ENCODE measurements at places on chromosomes 13 and 19.
A peak's percentile ranks its signal among the peaks of the same experiment; 100 is the strongest.

- DNase-seq = no peak
These were observed at the start of gene GDF15 for GRCh38 chr19:18385675-18386542. GDF15 (plus strand) TSS chr19:18386158; CDS start chr19:18386190, 32 bp downstream.

DNA sequence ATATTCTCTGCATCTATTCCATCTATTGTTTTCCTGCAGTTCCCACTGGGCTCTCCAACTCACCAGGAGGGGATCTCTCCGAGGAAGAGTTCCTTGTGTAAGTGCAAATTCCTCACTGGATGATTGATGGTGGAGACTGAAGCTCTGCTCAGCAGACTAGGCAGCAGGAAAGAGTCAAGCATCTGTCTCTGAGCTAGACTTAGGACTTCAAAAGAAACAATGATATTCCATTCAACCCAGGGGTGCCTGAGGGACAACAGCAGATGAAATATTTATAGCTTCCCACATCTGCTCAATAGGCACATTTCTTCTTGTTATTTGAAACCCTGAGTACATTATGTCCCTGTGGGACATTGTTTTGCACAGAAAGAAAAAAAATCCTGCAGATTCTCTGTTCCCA lies at the start of the genes OR7A5 and OR7C1:
TSS of gene OR7A5 (minus strand) at position 175 of the 400 bp plus-strand sequence. CDS start 6,944 bp downstream, outside the sequence.
TSS of gene OR7C1 (minus strand) at position 175 of the 400 bp plus-strand sequence. CDS start 35,049 bp downstream, outside the sequence.
- DNase-seq = no peak

DNA sequence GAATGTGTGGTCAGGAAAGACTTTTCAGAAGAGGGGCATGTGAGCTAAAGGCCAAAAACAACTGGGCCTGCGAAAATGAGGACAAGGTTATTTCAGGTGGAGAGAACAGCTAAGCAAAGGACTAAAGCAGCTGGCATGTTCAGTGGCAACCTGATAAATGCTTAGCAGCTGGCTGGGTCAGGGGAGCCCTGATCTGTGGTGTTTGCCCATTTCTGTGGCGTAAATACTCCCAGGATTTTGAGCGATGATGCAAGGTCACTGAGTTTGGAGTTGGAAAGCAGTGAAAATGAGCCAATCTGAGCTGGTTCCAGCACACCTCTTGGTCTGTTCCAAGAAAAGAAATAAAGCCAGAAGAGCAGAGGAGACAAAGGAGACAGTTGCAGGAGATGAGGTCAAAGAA lies 704.3 kb downstream of the UQCRFS1 start:
- no peak for DNase-seq

- no peak for DNase-seq
These were observed 46.5 kb upstream of the TFDP1 start for GRCh38 chr13:113537909-113538688.

GRCh38 chr19:2455851-2456570 lies 748 bp downstream of the LMNB2 start:
- peak; percentile 15 for DNase-seq

- DNase-seq = no peak
These were observed 61.1 kb upstream of the NPAS1 start for GRCh38 chr19:46958532-46958931.

DNA sequence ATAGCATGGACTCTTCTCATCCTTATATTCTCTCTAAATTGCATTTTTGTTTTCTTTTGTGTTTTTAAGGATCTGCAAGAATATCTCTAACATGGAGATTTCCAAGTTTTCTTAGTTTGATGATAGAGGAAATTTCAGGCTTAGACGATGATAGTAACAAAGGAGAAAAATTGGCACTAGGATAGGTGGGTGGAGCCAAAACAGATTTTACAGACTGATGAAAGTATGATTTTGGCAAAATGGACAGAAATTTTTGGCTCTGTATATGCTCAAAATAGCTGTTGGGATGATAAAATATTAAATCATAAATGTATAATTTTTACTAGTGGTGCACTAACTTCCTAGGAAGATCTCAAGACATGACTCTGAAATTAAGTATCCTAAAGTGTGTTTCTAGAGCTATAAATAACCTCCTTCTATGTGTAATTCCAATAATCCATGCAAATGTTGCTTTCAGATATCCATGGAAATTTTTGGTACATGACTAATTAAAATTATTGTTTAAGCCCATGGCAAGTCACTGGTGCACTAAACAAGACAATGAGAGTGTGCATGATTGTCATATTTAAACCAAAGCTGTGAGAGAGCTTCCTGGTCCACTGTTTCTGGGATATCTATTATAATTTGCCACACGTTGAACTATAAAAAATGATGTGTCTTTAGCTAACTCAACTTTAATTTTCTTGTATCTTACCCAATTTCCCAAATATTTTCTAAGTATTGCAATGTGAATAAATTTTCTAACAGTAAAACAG lies 55.8 kb upstream of the NBEA start:
- no peak for DNase-seq

GRCh38 chr13:110780422-110780821 lies 66.9 kb downstream of the ING1 start:
- DNase-seq = no peak

DNA sequence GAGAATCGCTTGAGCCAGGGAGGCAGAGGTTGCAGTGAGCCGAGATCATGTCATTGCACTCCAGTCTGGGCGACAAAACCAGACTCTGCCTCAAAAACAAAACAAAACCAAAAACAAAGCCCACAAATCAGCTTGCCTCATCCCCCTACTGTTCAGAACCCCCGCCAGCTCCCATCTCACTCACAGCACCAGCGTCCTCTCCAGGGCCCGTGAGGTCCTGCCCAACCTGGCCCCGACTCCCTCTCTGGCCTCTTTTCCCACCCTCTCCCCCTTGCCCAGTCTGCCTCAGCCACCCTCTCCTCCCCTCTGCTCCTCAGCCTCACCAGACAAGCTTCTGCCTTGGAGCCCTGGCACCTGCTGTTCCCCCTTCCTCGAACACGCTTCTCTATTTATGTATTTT lies 3.8 kb downstream of the SLC8A2 start:
- no peak for DNase-seq

- DNase-seq = no peak
These were observed 435.1 kb downstream of the EFNB2 start for GRCh38 chr13:106100171-106100919.

- DNase-seq = no peak
These were observed 34.0 kb downstream of the KCTD4 start for GRCh38 chr13:45166858-45167257.

GRCh38 chr19:4362831-4363545 lies 19.6 kb downstream of the MPND start:
- no peak for DNase-seq

DNA sequence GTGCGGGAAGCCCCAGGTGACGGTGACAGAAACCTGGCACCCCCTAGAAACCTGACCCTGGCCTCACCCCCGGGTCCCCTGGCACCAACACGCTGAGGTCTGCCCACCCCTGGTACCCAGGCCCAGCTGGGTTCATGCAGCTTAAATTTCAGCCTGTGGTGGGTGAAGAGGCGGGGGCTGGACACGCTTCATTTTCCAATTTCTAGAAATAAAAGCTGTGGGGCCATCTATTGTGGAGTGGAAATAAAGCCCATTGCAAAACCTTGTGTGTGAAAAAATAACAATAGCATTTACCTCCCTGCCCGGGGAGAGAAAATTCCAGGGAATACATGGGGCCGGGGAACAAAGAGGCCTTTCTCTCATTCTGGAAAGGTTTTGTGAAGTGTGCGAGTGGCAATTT lies 7.5 kb upstream of the FUT5 start:
- DNase-seq = no peak

DNA sequence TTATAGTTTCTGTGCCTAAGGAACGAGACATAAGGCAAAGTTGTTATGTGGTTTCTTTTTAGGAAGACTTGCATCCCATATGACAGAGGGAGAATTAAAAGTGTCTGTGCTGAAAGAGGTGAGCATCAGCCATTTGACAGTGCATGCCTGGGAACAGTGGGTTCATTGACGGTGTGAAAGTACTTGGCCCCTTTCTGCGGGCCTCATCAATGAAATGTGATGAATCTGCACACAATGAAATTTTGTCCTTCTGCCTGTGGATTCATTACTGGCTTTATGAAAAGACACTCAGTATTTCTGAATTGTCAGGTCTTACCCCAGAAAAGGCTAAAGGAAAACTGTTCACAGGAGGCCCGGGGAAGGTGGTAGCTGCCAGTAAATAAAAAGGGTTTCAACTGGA lies 295.8 kb downstream of the FOXO1 start:
- no peak for DNase-seq

DNA sequence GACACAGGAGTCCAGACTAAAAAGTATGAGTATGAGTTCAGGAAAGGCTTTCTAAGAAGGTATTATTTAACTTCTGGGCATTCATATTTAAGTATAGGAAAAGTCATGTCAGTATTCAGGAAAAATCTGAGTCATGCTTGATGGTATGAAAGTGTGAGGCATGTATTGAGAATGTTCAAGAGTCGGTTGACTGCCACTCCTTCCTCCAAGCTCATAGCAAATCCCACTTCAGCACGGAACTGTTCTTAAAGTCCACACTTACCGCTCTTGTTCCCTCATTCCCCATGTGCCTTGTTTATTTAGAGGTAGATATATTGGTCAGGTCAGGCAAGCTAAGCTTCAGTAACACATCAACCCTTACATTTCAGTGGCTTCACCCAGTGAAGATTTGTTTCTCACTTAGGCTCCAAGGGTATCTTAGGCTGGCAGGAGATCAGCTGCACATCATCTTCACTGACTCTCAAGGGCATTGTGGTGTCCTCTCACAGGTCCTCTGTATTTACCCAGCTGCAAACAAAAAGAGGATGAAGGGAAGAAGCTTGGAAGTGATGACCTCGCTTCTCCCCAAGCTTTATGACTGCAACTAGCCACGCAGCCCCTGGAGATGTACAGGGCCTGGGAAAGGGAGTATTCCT lies 1189.2 kb downstream of the EFNB2 start:
- no peak for DNase-seq

GRCh38 chr13:24184882-24185281 lies 24.4 kb downstream of the SPATA13 start:
- no peak for DNase-seq

DNA sequence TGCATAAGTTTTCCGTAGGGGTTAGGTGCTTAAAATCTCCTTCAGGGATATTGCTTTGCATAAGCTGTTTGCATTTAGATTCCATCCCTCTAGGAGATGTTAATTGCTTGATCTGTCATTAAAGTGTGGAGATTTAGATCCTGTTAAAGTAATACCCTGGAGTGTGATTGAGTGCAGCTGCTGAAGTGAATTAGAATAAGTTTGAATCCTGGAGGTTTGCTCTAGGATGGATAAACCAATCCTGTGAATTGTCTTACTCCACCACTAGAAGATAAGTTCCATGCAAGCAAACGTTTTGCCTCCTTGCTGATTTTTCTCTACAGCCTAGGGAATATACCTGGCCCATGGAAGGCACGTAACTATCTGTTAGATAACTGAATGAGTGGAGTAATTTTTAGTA lies 1487.2 kb upstream of the PRR20A start:
- DNase-seq = no peak

GRCh38 chr19:35248310-35249145 lies at the start of gene LSR:
LSR (plus strand) TSS chr19:35249002; CDS start chr19:35249023, 21 bp downstream.
- DNase-seq = peak; percentile 54

DNA sequence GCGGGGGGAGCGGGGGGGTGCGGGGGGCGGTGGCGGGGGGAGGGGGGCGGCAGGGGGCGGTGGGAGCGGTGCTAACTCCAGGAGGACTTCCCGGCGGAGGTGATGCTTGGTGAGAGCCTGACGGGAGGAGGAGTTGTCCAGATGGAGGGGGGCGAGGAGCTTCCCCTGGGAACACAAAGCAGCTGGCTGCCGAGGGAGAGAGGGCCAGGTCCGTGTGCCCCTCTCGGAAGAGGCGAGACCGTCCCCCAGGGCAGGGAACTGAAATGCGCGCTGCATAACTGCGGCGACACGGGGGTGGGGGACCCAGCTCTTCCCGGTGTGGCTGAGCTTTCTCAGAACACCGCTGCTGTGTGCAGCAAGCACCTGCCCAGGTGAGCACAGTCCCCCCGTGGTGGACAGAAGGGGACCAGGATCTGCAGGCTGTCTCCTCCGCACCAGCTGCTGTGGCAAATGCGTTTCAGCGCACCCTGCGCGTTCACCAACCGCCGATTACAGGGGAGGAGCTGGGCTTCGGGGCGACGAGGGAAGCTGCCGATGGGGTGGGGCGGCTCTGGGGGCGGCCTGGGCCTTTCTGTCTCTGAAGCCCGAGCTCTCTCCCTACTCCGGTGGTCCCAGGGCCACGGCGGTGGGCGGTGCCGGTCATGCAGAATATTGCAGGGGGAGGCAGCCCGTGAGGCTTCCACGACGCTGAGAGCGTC lies 54.7 kb upstream of the F7 start:
- no peak for DNase-seq

DNA sequence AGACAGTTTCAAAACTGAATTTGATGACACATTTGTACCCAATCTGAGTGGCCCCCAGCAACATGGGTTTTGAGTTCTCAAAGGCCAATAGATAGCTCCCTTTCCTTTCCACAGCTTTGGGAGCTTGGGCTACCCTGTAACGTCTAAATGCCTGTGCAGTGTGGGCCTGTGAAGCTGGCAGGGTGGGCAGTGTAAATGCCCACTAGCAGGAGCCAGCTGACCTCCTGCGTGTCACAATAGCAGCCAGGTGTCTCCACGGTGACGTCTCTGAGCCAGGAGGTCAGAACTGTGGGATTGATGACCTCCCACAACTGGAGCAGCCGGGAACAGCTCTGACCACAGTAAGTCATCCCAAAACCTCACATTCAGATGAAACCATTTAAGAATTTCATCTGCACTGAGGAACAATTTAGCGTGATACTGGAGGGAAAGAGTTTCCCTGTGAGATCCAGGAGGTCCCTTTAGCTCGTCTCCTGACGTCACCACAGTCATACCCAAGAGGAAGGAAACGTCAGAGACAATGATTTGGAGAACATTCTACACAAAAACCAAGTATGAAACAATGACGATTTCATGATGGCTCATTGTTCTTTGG lies at the start of gene IPO5:
TSS of gene IPO5 (plus strand) at position 300 of the 595 bp plus-strand sequence. CDS start 23,022 bp downstream, outside the sequence.
- no peak for DNase-seq

DNA sequence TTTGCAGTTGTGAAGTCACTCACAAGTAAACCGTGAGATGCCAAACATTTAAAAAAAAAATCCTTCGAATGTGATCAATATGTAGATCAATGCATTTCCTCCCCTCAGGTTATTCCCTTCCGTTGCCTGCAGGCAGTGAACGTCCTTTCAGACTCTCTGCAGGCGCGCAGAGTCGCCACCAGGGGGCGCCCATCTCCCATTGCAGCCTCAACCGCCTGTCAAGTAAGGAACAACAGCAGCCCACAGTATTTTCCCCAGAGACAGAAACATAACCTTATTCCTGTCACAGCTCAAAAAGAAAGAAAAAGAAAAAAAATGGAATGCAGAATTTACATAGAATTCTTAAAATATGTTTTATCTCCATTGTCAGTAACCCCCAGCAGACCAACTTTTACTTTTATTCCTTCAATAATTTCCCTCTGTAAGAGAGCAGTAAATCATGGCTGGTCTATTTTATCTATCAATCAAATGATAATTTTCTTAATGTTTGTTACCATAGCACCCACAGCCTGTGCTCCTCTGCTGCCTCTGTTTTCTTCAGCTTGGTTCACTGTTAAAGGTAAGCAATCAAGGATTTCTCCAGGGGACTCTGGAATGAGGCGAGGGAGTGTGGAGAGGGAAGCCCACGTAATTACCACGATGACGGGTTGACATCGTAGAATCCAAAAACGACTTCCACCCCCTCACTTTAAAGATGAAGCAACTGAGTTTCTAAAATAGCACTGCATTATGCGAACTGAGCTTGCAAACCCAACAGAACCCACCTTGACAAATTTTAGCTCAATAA lies 637.6 kb upstream of the ARGLU1 start:
- peak; percentile 20 for DNase-seq

Measured in T follicular helper cell (primary cell).